ENCODE measurements at places on chromosomes 6 and 20.

- no peak for DNase-seq
Measured at GRCh38 chr6:109118871-109119354, 23.6 kb downstream of the CEP57L1 start.

DNA sequence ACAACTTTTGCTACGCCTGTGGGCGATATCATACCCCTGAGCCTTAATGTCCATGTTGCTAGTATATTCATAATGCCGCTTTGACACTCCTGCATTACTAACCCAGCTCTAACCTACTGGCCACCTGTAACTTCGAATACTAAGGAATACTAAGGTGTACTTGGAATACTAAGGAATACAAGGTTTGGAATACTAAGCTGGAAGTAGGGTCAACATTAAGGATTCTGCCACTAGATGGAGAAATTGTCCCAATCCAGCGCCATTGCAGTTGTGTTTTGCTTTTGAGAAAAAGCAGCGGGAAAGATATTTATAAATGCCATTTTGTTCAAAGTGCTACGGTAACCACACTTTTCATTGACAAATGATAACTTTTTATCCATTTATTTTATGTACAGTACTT lies 10.7 kb downstream of the TBXT start:
- no peak for DNase-seq

- DNase-seq, result no peak
Measured at GRCh38 chr6:121668259-121668658, 232.8 kb downstream of the GJA1 start.

- DNase-seq, result peak; percentile 49
Measured at GRCh38 chr6:159788753-159789376, 537 bp downstream of the TCP1 start.

GRCh38 chr6:14086701-14087100 lies 30.9 kb upstream of the CD83 start:
- no peak for DNase-seq

GRCh38 chr6:22884456-22884855 lies 315.1 kb downstream of the HDGFL1 start:
- no peak for DNase-seq

- no peak for DNase-seq
Measured at GRCh38 chr6:141594874-141595273, 537.9 kb upstream of the GJE1 start.

GRCh38 chr6:29653452-29654038 lies 3.3 kb upstream of the MOG start:
- no peak for DNase-seq

Data from ureter (tissue), 1 donor.